ENCODE measurements at places on chromosomes 1 and 21.

GRCh38 chr1:2376931-2377672 is 14.3 kb downstream of the MORN1 start:
- no peak for DNase-seq

GRCh38 chr1:15851210-15852035 is 3.9 kb downstream of the SPEN start:
- no peak for DNase-seq

DNA sequence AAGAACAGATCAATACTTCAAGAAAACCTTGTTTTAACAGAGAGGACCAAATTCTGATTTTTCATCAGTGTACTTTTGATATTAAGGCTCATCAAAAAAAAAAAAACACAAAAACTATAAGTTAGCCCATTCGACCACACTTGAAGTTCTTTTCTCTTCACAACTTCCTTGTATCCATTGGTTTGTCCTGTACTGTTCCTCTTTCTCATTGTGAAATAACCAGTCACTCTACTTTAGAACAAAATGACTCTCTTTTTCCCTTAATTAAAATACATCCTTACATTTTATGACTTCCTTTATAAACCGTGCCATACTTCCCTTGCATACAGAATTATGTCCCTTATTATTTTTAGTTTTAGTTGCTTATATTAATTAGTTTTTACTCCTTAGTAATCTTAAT is 8.4 kb downstream of the QSOX1 start:
- no peak for DNase-seq

GRCh38 chr21:42153746-42154145 is 65.2 kb upstream of the ABCG1 start:
- no peak for DNase-seq

DNA sequence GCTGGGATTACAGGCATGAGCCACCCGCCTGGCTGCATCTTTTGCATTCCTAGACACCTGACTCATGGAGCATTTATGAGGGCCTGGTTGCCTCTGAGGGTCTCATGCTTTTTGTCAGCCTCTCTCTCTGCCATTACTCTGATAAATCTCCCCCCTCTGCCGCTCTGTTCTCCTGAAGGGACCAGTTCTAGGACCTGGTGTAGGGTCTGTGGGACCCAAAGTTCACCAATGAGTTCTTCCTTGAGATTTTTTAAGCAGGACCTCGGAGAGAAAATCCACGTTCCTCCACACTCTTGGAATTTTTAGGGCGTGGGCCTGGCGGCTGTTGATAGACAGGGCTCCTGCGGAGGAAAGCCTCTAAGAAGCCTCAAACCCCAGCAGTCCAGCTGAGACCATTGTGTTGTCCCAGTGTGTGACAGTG is 91.9 kb upstream of the ERRFI1 start:
- DNase-seq, result no peak

DNA sequence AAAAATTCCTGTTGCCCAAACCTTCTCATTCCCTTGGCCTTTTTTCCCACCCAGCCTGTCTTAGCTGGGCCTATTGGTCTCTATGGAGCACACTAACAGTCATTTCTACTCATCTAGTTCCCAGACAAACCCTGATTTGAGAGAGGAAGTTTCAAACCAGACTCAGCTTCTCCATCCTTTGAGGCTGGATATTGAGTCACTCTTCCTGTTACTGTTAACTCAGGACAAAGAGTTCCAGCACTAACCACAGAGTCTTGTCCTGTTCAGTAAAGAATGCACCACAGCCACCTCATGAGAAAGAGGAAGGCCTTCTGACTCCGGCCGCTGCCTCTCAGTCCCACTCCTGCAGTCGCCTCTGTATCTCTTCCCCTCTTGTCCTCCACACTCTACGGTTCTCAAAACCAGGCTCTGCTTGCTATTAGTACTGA is 137.8 kb downstream of the PTPRC start:
- DNase-seq, result no peak

DNA sequence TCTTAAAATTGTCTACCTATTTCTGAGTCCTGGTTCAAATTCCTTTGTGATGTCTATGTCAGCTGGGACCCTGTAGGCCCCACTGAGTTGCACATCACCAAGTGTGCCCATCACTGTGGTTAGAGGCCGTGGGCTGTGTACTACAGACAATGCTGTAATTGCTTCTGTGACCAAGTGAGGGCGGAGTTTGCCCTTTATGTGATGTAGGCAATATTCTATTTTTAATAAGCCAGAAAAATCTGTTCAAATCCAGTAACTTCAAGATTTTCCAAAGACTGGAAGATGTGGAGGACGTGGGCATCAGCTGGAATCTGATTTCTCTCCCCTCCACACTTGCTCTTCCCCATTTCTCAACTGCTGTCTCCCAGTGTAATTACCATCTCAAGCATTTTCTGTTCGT is 215.4 kb downstream of the PBX1 start:
- DNase-seq, result no peak

DNA sequence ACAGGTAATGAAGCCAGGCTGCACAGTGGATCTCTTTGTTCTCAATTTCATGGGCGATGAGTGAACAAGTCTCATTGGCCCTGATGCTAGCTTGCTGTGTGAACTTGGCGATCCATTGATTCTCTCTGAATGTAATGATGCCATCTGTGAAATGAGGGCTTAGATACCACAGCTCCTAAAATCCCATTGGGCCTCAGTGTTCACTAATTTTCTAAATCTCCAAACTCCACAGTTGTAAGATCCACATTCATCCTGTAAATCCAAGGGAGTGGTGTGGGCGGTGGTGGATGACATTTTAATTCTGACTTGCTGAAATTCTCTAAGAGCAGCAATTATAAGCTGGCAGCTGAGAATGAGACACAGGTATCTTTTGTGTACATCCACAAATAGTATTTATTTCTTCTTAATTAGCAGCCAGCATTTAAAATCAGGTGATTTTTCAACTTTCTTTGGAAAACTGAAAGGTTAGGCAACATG is 9.6 kb upstream of the ACTL8 start:
- DNase-seq, result no peak

DNA sequence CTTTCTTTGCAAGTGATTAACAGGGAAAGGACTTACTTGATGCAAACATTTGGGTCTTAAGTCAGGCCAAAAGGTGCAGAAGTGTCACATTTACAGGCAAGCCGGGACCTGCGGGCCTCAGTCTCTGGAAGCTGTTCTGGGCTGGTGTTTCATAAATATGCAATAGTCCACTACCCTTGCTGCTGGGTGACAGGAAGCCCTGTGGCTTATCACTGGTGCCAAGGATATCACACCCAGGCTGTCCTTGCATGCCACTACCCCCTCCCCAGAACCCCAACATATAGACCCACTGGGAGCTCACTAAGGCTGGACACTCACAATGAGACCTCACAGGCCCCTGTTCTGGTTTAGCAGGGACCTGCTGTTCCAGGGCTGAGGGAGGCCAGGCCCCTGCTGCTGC is 3.4 kb upstream of the LEFTY2 start:
- no peak for DNase-seq

DNA sequence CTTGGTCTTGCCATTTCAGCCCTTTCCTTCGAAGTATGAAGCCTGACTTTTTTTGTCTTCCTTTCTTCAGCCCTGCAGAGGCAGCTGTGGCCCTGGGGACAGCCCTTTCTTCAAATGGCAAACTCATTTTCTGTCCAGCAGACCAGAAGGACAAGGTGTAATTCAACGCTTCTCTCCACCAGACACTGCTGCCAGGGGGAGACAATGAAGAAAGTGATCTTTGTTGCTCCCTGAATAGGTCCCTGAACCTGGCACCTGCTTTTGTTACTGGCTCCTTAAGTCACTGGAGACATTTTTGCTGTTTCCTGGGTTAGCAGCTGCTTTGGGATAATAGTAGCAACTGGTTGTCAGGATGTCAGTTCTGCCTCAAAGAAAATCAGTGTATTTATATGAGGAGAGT is 50.8 kb upstream of the MACF1 start:
- DNase-seq, result no peak

DNA sequence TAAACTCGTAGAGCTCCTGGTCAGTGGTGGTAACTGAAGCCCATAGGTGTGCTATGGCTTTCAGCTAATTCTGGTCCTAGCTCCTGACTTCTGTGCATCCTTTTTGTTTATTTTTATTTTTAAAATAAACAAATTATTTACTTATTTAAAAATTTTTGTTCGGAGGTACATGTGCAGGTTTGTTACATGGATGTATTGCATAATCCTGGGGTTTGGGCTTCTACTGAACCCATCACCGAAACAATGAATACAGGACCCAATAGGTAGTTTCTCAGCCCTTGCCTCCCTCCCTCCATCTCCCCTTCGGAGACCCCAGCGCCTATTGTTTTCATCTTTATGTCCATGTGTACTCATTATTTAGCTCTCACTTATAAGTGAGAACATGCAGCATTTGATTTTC is 143.8 kb downstream of the URB2 start:
- no peak for DNase-seq

- DNase-seq, result no peak
These were observed 17.7 kb upstream of the TBX15 start for GRCh38 chr1:119005724-119006405.
